Calu3 (cell line): ENCODE measurements at places on chromosomes 11 and 22.

DNA sequence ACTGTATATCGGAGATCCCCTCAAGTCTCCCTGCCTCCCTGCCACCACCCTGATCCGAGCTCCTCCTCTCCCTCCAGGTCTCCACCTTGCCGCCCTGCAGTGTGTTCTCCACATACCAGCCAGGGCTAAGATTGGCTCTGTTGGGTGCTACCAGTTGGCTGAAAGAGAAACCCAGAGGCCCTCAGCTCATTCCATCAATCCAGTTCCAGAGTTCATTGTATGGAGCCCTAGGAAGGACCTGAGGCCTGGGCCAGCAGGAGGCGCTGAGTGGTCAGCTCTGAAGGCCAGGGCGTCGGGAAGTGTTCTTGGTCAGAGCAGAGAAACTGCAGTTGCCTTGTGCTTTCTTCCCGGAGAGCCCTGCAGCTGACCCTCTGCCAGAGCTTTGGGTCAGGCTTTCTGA, 2.2 kb upstream of the TOP3B start:
- peaks cover 28% of the 10 kb centered on the region for H3K27me3 ChIP-seq
- H3K4me3 ChIP-seq: no peak overlapping the region
- DNase-seq: no peak
- peaks cover 16% of the 10 kb centered on the region for H3K36me3 ChIP-seq

DNA sequence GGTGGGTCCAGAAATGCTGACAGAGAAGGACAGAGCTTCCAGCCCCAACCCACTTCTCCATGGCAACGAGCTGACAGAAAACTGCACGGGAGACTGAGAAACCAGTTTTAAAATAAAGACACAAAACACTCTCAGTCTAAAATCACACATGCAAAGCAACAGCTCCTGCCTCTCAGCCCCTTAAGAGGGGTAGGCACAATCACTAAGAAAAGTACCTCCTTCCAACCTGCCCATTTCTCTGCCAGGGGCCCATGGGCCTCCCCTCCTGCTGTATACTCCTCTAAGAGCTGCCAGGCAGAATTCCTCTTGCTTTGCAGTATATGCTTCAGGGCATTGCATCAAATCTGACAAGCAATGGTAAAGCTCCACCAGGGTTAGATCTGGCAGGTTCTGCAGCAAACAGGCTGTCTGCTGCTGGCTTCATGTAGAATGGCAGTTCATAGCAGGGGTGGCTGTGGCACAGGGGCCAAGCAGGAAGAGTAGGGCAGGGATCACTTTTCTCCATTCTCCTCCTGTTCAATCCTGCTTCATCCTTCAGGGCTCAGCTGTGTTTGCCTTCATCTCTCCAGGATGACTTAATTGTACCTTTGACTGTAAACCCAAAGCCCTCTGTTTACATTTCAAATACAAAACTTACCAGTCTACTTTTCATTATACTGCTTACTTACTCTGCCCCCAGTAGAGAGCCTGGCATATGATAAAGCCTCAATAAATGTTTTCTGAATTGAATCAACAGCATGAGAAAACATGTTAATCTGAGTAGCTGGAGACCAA, 77.7 kb downstream of the KCNC1 start:
- H3K4me3 ChIP-seq: no peak overlapping the region
- no peaks in the 10 kb centered on the region for H3K36me3 ChIP-seq
- no peak for DNase-seq
- H3K27me3 ChIP-seq: no peaks in the 10 kb centered on the region

DNA sequence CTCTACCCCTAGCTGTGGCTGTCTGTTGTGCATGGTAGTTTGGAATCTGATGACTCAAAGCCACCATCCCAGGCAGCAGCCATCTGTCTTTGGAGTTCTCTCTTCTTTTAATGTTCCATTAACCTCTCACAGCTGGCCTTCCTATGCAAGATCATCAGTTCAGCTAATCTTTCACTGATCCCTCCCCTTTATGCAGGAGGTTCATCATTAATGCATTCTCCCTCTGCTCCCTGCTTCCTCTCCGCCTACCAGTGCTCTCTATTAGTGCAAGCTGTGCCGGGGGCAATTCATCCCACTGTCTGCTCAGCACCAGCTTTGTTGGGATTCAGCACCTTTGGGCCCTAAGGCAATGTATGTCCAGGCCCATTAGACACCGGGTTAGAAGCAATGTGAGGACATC, 413.0 kb upstream of the LRRC4C start:
- no peaks in the 10 kb centered on the region for H3K27me3 ChIP-seq
- H3K36me3 ChIP-seq: no peaks in the 10 kb centered on the region
- no peaks in the 10 kb centered on the region for H3K4me1 ChIP-seq
- H3K27ac ChIP-seq: no peak overlapping the region

DNA sequence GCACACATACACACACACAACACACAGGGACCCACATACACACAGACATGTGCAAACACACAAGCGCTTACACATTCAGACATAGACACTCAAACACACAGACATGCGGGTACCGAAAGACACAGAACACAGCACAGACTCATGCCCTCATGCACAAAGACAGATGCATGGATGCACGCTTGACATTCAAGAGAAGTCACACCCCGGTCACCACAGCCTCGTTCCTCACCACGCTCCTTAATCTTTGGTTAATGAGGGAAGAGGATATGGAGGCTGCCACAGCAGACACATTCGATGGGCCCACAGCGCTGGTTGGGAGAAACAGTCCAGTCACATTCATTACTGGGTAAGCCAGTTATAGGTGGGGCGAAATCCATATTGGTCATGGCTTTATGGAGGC, 51.9 kb upstream of the EIF3D start:
- H3K36me3 ChIP-seq: no peaks in the 10 kb centered on the region
- no peaks in the 10 kb centered on the region for H3K4me1 ChIP-seq
- no peak overlapping the region for H3K27ac ChIP-seq
- H3K4me3 ChIP-seq: no peak overlapping the region

GRCh38 chr11:26537341-26537740, 34.7 kb downstream of the MUC15 start:
- no peaks in the 10 kb centered on the region for H3K36me3 ChIP-seq
- H3K4me1 ChIP-seq: no peaks in the 10 kb centered on the region
- no peak overlapping the region for H3K4me3 ChIP-seq

GRCh38 chr22:43887391-43887790, 4.4 kb downstream of the PNPLA5 start:
- no peak overlapping the region for H3K27ac ChIP-seq
- no peak overlapping the region for H3K4me3 ChIP-seq
- no peak for DNase-seq
- peaks cover 84% of the 10 kb centered on the region for H3K27me3 ChIP-seq

DNA sequence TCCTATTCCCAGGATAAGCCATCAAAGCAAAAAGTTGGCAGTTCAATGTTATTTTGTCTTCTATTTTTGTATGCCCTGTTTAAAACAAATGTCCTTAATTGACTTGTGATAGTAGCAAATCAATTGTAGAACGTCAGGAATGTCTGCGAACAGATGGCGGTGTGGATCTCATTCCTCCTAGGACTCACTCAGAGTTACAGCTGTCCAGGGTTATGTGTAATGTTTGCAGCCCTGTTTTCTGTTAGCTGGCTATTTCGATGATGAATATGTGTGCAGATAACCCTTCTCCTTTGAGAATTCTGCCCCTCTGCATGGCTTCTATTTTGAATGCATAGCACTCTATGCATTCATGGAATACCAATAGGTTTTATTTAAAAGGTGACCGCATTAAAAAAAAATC, 1248.0 kb upstream of the CNTN5 start:
- no peak overlapping the region for H3K27ac ChIP-seq
- H3K36me3 ChIP-seq: no peaks in the 10 kb centered on the region
- DNase-seq: no peak
- H3K27me3 ChIP-seq: no peaks in the 10 kb centered on the region

- peak; percentile 95 for DNase-seq
- H3K27me3 ChIP-seq: no peaks in the 10 kb centered on the region
- H3K4me3 ChIP-seq: peak overlapping the region; percentile 89
- H3K36me3 ChIP-seq: peaks cover 39% of the 10 kb centered on the region
- peaks cover 8% of the 10 kb centered on the region for H3K4me1 ChIP-seq
Observed at GRCh38 chr11:61814958-61815789, 1.6 kb downstream of the FADS1 start.

- H3K4me3 ChIP-seq: no peak overlapping the region
- no peak for DNase-seq
- H3K27ac ChIP-seq: no peak overlapping the region
- H3K36me3 ChIP-seq: no peaks in the 10 kb centered on the region
- peaks cover 18% of the 10 kb centered on the region for H3K27me3 ChIP-seq
Observed at GRCh38 chr22:22076361-22076760, 93.8 kb upstream of the TOP3B start.
